Stomach (tissue), 19 donors: ENCODE measurements at places on chromosomes 2 and 18.

- DNase-seq, result peak; percentile 88
These were observed 75.7 kb upstream of the TFCP2L1 start for GRCh38 chr2:121360566-121361300.

- no peak for DNase-seq
These were observed 584.8 kb downstream of the TSN start for GRCh38 chr2:122340246-122340645.

DNA sequence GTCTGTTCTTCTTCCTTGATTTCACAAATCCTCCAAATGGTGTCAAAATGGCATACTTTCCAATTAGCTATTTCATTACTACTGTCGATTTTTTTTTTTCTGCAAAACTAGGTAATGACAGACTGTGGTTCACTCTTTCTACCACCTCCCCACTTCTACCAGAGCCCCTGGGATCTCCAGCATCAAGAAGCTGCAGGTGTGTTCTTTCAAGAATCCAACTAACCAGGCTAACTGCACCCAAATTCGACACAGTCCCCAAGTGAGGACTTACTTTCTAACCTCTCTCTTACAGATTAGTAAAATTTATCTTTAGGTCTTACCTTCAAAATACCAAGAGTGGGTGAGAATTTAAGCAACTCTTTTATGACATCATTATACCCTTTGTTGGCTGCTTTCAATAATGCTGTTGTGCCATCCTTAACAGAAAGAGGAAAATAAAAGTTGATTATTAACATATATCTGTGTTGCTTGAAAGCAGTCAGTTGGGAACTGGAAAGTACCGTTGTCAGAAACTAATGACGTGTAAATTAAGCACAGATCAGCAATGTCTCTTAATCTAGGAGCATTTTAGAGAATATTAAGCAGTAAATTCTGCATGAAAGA, 31.2 kb upstream of the NPC1 start:
- peak; percentile 33 for DNase-seq

- DNase-seq, result no peak
These were observed 201.8 kb downstream of the EPHA4 start for GRCh38 chr2:221370076-221370856.

DNA sequence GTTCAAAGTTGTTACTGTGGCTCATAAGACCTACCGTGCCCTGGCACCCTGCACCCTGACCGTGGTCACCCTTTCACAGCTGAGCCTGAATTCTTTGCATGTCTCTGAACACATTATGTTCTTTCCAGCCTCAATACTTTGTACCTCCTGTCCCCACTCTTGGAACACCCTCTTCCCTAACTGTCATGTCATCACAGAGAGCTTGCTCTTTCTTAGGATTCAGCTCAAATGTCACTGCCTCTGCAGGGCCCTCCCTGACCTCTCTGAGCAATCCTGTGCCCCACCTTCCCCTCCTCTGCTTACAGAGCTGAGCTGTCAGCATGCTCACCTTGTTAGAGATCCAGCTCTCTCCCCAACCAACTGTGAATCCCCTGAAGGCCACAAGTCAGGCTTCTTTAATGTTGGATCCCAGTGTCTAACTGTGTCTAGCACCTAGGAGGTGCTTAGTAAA, 15.0 kb downstream of the PRKAG3 start:
- DNase-seq, result no peak

- DNase-seq, result no peak
These were observed 226.7 kb upstream of the HNRNPA3 start for GRCh38 chr2:176985871-176986270.

DNA sequence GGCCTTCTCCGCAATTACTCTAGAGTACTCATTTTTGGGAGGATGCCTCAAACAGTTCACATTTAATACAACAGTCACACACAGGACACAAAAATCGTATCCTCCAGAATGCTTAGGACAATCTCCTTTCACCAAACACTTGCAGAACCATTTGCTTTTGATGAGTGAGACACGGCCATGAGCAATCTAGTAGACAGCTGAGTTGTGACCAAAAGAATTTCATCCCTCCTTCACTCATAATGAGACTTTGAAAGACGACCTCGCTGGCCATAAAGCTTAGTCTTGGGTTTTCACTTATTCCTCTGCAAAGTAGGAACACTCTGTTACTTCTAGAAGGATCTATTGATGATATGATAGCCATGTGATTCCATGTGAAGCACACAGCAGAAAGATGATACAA, 87.5 kb upstream of the SLC35G4 start:
- DNase-seq, result no peak

DNA sequence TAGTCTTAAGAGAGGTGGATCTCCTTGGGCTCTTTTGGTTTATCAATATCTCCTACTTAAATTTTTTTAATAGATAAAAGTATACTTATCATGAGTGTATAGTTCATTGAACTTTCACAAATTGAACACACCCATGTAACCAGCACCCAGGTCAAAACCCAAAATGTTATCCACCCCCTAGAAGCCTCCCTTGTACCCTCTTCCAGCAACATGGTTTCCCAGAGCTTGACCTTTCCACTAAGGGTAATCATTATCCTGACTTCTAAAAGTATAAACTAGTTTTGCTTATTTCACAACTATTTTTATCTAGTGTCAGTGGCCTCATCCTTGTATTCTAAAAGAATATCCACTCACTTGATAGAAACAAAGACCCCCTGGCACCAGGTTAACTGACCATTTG, 106.8 kb downstream of the MDH1 start:
- no peak for DNase-seq

- no peak for DNase-seq
These were observed at the start of gene PRSS56 for GRCh38 chr2:232519581-232520438. PRSS56 (plus strand) TSS chr2:232520388; CDS start chr2:232520599, 211 bp downstream.

GRCh38 chr2:18763338-18763737, 174.0 kb upstream of the NT5C1B start:
- DNase-seq, result peak; percentile 18

DNA sequence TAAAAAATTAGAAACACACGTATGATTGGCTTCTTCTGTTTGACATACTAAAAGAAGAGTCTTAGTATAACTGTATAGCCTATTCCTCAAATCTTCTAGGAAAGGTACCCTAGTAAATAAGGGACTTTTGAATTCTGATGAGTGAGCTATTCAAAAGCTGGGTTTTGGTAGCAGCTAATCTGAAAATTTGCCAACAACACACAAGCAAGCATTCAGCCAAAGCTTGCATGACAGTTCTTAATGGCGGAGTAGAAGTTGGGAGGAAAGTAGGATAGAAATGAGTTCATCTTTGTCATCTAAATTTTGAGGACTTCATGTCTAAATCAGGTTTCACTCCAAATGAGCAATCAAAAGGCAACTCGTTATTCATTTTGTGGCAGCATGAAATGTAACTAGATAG, 813.0 kb downstream of the MBD2 start:
- DNase-seq, result no peak

GRCh38 chr2:227161947-227162346, 2.1 kb downstream of the COL4A4 start:
- no peak for DNase-seq

DNA sequence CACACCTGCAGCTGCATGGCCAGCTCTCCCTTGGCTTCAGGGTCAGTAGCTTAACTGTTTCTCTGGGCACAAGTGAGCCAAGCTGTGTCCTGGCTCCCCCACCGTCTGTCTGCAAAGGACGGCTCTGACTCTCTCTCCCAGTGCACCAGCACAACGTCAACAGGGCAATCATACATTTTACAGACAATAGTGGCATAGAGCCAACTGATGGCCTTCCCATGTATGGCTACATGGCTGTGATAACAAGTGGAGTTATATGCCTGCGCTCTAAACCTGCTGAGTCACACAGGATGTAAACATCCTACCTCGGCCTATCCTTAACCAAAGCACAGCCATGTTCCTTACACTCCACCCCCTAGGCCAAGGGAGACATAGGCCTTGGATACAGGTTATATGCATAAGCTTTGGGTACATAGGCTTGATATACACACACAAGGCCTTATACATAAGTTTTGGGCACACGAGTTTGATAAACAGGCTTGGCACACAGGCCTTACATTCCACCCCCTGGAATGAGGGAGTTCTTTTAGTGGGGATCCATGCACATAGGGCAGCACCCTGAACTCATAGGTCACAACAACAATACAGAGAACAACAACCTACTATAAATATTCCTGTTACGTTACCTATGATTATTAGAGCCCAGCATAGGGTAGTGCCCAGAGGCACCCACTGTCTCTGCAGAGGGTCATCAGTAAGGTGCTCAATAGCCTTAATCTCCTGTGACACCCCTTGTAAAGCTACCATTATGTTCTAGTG, 17.7 kb downstream of the PHOSPHO2 start:
- DNase-seq, result peak; percentile 36
